ENCODE measurements at places on chromosomes 3 and 15.

DNA sequence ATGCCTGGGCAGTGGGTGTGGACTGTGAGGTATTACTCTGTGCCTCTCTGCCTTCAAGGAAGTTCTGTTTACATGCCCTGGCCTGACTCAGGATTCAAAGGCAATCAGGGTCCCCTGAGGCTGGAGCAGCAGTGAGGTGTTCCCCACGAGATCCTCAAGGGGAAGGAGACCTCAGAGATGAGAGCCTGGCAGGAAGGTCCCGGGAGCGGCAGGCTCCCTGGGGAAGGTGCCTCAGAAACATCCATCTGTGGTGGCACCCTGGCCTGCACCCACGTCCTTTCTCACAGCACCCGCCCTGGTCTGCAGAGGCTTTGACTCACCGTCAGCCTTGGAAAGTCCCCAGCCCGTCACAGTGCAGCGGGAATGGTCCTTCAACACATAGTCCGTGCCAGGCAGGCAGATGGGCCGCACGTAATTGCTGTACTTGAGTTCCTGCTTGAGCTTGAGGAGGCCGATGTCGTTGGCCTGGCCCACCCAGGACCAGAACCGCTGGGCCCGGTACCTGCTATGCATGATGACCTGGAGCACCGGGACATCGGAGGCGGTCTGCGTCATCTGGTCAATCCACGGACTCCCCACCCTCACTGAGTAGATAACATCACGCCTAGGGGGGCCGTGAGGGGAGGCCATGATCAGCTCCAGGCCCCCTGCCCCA, 3.6 kb downstream of the PRSS50 start:
- no peak for DNase-seq

DNA sequence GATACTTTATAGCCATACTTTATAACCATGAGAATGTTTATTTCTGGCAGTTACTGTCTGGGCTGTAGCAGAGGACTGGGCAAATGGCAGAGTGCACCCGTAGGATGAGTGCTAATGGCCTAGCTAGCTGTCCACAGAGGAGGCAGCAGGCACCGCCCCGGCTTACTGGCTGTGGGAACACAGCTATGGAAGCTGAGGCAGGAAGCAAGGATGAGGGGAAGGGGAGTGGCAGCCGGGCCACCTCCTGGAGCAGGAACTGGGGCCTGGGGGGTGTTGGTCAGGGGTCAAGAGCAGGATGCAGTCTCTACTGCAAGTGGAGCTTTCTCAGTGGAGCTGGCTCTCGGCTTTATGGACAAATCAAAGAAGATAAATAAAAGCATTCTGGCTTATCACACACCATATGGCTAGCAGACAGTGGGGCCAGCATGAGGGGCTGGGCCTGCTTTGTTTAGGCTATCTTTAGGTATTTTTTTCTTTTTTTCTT, 316.8 kb upstream of the CTDSPL start:
- DNase-seq: no peak

- no peak for DNase-seq
Observed at GRCh38 chr15:69974321-69974720, 123.4 kb downstream of the TLE3 start.

GRCh38 chr3:38740537-38740936, 75.5 kb downstream of the SCN10A start:
- DNase-seq: no peak

- no peak for DNase-seq
Observed at GRCh38 chr3:23644676-23645075, 161.1 kb upstream of the UBE2E1 start.

DNA sequence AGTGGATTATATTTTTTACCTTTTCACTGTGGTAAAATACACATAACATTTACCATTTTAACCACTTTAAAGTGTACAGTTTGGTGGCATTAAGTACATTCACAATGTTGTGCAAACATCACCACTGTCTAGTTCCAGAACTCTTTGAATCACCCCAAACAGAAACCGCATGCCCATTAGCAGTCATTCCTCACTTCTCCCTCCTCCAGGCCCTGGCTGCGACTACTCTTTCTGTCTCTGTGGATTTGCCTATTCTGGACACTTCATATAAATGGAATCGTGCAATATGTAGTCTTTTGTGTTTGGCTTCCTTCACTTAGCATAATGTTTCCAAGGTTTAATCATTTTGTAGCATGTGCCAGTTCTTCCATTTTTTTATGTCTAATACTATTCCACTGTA, 409.8 kb downstream of the NTRK3 start:
- no peak for DNase-seq

DNA sequence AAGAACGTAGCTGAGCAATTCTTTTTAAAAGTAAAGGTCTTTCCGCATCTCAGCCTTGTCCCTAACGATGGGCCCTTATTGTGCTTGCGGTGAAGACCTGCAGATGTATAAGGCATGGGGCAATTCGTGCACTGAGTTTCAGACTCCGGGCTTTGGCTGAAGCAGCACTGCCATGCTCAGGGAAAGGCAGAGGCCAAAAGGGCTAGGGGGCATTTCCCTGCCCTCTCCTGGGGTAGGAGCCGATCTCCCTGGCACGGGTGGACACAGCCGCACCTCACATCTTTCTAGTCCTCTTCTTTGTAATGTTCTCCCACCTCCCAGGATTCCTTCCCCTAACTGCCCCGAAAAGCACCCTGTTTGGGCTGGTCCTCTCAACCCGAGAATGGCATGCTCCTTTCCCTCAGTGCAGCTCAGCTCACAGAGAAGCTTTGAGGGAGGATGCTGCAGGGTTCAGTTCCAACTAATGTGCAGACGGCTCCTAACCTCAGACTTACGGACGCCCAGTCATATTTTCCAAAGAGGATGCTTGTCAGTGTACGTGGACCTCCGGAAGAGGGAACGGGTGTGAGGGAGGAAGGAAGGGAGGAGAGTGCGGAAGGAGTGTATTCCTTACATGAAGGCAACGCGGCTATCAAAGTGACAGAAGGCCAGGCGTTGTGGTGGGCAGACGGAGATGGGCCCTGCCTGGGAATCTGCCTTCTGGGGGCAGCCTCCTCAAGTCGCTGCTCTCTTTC, 61.2 kb downstream of the SYNM start:
- DNase-seq: no peak

DNA sequence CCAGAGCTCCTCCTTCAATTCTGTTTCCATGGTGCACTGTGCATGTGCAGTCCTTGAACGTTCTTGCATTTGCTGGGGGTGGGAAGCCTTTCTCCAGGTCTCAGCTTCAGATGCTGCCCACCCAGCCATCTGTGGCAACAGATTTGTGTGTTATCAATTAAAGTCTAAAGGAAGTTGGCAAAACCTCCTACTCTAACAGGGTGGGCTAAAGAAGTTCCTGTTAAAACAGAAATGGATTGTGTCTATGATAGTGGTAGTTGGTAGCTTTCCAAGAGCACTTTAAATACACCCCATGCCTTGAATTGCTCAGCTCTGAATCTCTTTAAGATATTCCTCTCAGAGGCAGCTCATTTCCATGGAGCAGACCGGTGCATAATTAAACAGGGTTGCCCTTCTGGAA, 488.0 kb upstream of the SUCLG2 start:
- no peak for DNase-seq

DNA sequence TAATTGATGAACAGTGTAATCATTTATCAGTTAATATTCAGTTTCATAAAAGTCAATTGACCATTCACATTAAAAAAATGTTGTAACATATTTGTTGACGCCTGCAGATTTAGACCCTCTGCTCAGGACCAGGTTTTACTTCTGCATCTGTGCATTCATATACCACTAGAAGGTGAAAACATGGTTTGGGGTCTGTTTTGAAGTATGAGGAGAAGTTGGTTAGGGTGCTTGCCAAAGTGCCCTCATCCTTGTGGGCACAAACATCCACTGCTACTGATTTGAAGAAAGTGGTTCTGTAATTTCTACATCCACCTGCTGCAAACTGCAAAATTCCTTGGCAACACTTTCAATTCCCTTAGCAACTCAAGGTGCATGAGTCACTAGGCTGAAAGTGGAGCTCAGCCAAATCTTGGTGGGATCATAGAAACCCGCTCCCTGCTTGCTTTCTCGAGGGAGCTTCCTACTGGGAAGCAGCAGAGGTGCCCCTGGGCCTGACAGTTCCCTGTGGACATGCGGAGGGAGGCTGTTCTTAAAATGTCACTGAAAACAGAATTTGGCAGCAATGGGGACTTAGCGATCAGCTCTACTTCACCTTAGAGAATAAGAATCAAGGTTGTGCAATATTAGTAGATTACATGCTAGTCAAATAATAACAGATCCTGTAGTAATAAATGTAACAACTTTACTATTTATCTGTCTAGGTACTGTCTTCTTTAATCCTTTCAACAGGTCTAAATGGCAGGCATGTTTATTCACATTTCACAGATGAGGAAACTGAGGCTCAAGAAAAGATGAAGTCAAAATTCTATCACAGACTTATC, 301.0 kb upstream of the TBL1XR1 start:
- no peak for DNase-seq

DNA sequence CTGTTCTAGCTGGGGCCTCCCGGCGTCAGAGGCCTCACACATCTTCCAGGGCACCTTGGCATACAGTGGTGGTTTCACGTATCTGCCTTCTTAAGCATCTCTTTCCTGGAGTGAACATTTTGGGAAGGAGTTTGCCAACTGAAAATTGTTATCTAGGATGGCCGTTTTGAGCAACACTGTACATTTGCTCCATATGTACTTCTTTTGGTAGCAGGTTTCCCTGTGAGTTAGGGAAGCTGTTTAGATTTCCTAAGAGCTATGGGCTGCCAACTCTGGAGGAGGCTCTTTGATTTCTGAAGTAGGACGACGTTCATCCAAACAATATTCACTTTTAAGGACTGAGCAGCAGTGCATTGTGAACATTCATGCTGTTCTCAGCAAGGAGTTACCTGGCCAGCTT, 665.9 kb downstream of the SQOR start:
- DNase-seq: no peak

GRCh38 chr3:195162033-195162669, 108.8 kb downstream of the XXYLT1 start:
- no peak for DNase-seq

- no peak for DNase-seq
Observed at GRCh38 chr15:82272154-82272553, 9.5 kb downstream of the SAXO2 start.

DNA sequence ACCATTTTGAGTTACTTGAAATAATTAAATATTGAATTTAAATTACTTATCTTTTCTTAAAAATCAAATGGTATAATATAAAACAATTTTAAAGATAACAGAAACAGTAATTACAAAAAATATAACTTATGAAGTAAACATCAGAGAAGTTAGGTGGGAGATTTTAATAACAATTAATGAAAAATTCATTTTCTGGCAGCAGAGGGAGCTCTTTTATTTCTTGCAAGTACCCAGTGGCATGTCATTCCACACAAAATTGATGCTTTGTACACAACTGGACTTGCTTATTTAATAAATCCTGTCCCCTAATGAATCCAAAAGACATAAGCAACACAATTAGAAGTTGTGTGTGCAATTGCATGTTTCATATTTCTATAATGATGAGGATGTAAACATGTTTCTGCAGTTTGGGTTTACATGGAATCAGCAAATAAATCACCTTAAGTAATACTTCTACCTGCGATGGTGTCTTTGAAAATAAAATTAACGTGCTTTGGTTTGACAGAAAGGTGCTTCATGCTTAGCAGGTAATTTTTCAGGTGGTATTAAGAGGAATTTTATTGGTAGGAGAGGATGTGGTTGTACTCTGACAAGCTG, 861.3 kb downstream of the ZPLD1 start:
- peak; percentile 38 for DNase-seq

GRCh38 chr3:178527981-178528380, 8.3 kb upstream of the KCNMB2 start:
- no peak for DNase-seq

- DNase-seq: peak; percentile 0
Observed at GRCh38 chr3:115864911-115865310, 241.6 kb downstream of the GAP43 start.
